Activated T-helper 1 cell treated with anti-CD3 and anti-CD28 coated beads, Interleukin-12 subunit alpha, Interleukin-12 subunit beta, Interleukin-2, Interleukin-4 antibody, amounts not matched to agents 30 ng/mL and 10 ng/mL and 1 ng/mL, durations not matched to agents 14 hours and 24 hours and 36 hours (primary cell): ENCODE measurements at places on chromosomes 1 and 21. TPM values are rescaled to one million over a fixed set of nuclear protein-coding genes. Genes with fewer than 3 reads are reported as not detected.

DNA sequence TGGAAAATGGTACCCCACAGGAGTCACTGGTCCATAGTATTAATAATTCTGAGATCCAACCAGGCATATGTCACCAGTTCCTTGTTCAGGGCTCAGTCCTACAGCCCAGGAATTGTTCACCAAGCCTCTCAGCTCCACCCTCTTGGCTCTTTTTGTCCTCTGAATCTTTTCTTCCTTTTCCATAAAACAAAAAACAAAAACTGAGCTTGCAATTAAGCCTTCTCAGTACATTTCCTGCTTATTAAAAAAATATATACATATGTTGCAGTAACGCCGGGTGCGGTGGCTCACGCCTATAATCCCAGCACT is 23.4 kb upstream of the KIF1B start:
- H3K36me3 ChIP-seq: no peaks in the 10 kb centered on the region
- no peaks in the 10 kb centered on the region for H3K27me3 ChIP-seq
- DNase-seq: no peak
- no peaks in the 10 kb centered on the region for H3K4me1 ChIP-seq

- no peak overlapping the region for H3K4me3 ChIP-seq
- H3K27ac ChIP-seq: no peak overlapping the region
- H3K4me1 ChIP-seq: peaks cover 5% of the 10 kb centered on the region
- H3K36me3 ChIP-seq: peaks cover 11% of the 10 kb centered on the region
Observed at GRCh38 chr21:43740497-43741156, 21.7 kb downstream of the PDXK start.

DNA sequence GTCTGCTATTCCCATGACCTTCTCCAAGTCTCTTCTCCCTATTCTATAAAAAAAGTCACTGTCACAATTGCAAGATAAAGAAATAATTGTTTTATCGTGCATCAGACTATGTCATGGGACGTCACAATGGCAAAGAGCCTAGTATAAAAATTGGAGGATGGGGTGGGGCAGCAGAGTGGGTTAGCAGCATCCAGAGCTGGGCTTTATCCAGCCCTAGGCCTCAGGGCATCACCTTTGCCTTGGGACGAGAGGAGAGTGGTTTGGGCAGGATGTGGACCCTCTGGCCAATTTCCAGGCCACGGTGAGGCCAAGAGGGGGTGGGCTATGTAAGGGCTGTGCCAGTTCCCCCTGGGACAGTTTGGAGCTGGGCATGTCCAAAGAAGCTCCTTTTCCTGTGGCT is 25.7 kb downstream of the WNT4 start:
- peaks cover 22% of the 10 kb centered on the region for H3K36me3 ChIP-seq
- no peaks in the 10 kb centered on the region for H3K27me3 ChIP-seq
- no peaks in the 10 kb centered on the region for H3K4me1 ChIP-seq
- no peak for DNase-seq
- no peak overlapping the region for H3K27ac ChIP-seq

Gene TMOD4
- total RNA-seq: 2.6 and 2.9 TPM in 2 replicates

- peaks cover 7% of the 10 kb centered on the region for H3K27me3 ChIP-seq
- no peak overlapping the region for H3K4me3 ChIP-seq
- DNase-seq: no peak
- no peak overlapping the region for H3K27ac ChIP-seq
- no peaks in the 10 kb centered on the region for H3K36me3 ChIP-seq
Observed at GRCh38 chr21:37000381-37000780, 6.1 kb upstream of the RIPPLY3 start.
